KBM-7 (cell line): ENCODE measurements at places on chromosomes 3 and 15.
A peak's percentile ranks its signal among the peaks of the same experiment; 100 is the strongest.

- no peak for DNase-seq
These were observed 132.7 kb upstream of the AGBL1 start for GRCh38 chr15:85947021-85947420.

- no peak for DNase-seq
These were observed 443.3 kb upstream of the TPRG1 start for GRCh38 chr3:188728371-188728896.

GRCh38 chr15:42042602-42043400 lies 22.0 kb upstream of the PLA2G4E start:
- no peak for DNase-seq

- DNase-seq = peak; percentile 43
These were observed 137.7 kb downstream of the BBX start for GRCh38 chr3:107660306-107660976.

DNA sequence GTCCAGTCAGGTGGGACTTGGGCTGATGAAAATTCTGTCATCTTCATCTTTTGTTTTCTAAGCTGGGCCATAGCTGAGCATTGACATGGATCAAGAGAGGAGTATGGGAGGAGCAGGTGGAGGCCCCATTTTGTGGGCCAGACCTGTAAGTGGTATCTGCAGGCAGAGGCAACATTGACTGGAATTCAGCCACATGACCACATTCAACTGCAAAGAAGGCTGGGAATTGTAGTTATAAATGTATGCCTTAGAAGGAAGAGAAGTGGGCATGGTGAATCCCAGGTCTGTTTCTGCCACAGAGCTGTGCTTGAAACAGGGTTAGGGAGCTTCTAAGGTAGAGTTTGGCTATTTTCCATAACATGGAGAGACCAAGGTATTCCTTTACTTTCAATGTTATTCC lies 11.4 kb downstream of the KCNAB1 start:
- no peak for DNase-seq

GRCh38 chr3:179018808-179019207 lies 52.8 kb downstream of the ZMAT3 start:
- DNase-seq = no peak

GRCh38 chr15:41851755-41852370 lies 13.2 kb downstream of the PLA2G4B start:
- no peak for DNase-seq

- DNase-seq = no peak
These were observed 96.6 kb upstream of the AGTR1 start for GRCh38 chr3:148600902-148601765.

- no peak for DNase-seq
These were observed 48.0 kb upstream of the MEX3B start for GRCh38 chr15:82093774-82094211.

- DNase-seq = no peak
These were observed 341.9 kb upstream of the RORA start for GRCh38 chr15:61571026-61571425.
